ENCODE measurements at places on chromosomes 1 and 21.

DNA sequence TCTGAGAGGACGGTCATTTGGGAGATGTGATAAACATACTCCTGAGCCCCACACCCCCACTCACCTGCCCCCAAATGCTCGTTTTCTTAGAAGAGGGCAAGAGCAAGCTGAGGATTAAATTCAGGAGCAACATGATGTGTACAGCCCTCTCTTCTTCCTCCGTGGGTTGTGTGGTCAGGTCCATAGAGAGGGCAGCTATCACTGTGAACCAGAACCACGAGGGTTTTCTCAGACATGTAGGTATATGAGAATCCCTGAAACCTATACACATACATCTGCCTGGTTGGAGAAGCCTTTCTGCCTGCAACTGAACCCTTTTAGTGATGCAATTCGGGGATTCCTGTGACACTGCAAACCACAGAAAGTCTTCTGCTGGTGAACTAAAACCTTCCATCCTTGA, 38.9 kb downstream of the PGM1 start:
- no peak for DNase-seq

DNA sequence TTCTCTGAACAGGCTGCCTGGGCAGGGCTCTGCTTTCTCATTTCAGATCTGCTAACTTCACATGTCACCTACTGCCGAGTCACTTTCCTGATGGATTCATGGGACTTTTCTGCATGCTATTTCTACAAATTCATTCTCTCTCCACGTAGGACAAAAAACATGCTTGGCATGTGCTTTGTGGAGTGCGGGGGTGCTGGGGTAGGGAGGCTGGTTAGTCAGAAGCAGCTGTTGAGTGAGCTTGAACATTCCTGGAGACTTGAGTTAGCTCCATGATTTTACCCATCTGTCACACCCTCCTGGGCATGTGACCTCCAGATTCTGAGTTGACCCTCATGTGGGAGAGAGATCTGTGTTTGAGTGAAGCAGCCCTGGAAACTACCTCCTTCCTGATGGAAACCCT, 71.4 kb downstream of the UCK2 start:
- DNase-seq: no peak

GRCh38 chr1:175823406-175823805, 80.0 kb upstream of the TNR start:
- no peak for DNase-seq

DNA sequence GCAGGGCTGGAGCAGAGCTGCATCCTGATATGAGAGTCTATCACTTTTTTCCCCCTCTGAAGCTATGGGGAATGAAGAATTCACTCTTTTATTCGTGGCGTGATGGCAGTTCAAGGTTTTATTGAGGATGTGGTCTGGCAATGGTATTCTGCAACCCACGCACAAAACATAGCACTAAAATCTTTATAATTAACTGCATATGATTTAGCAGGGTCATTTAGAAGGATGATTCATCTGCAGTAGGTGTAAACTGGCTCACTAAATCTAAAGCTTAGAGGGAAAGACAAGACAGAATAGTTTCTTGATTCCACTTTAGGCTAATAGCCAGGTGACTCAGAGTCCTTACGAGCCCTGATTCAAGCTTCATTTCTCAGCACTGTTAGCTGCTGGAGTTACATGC, 25.0 kb upstream of the CHRM3 start:
- peak; percentile 67 for DNase-seq

DNA sequence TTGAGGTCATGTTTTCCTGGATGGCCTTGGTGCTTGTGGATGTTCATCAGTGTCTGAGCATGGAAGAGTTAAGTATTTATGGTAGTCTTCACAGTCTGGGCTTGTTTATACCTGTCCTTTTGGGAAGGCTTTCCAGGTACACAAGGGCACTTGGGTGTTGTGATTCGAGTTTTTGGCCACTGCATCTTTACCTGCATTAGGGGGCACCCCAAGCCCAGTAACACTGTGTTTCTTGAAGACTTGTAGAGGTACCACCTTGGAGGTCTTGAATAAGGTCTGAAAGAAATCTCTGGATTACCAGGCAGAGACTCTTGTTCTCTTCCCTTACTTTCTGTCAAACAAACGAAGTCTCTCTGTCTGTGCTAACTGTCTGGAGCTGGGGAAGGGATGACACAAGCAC, 34.4 kb upstream of the ROR1 start:
- DNase-seq: no peak

- DNase-seq: no peak
Measured at GRCh38 chr1:36752431-36752830, 269.7 kb upstream of the CSF3R start.

- DNase-seq: no peak
Measured at GRCh38 chr1:239786464-239786863, 305.2 kb upstream of the FMN2 start.

GRCh38 chr1:91791691-91792488, 94.1 kb downstream of the TGFBR3 start:
- DNase-seq: no peak

DNA sequence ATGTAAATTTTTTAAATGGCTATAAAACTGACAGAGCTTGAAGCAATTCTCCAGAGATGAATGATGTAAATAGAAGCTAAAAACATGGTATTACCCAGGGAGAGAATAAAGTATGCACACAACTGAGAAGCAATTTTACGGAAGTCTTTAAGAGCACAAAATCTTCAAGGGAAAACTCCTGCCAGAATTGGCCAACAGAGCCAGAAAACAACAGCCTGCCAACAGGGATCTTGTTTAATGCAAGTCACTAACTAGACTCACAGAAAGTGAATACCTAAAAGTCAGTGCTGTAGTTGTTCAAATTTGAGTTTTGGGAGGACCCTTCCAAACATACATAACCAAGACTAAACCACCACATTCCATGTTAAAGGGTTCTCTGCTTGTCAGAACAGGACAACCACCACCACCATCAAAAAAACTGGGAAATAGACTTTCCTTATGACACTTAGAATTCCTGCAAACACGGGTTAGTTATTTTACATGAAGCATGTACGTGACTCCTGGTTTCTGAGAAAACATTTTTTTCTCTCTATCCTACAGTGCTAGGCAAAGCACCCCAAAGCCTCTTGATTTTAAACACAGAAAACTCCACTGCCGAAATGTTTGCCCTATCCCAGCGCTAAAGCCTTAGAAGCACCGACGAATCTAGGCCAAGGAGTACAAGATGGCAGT, 1.6 kb downstream of the EPS15 start:
- DNase-seq: no peak

DNA sequence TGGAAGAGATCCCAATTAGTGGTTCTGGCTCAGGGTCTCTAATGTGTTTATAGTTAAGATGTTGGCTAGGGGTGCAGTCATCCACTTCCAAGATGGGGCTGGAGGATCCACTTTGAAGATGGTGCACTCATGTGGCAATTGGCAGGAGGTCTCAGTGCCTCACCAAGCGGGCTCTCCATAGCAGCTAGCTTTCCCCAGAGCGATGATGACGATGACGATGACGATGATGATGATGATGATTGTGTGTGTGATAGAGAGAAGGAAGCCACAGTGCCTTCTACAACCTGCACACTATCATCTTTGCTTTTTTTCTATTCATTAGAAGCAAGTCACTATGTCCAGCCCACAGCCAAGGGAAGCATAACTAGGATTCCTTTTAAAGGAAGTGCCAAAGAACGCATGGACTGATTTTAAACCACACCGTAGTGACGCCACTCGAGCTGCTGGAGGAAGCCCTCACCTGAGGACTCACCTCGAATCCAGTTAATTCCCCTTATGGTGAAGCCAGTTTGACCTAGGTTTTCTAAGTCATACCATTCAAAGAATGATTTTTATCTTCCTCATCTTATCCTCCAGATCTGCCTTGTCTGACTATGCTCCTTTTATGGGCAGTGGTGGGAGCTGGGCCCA, 49.4 kb downstream of the SRRM1 start:
- no peak for DNase-seq

- DNase-seq: no peak
Measured at GRCh38 chr1:100449477-100449876, 88.5 kb upstream of the GPR88 start.

DNA sequence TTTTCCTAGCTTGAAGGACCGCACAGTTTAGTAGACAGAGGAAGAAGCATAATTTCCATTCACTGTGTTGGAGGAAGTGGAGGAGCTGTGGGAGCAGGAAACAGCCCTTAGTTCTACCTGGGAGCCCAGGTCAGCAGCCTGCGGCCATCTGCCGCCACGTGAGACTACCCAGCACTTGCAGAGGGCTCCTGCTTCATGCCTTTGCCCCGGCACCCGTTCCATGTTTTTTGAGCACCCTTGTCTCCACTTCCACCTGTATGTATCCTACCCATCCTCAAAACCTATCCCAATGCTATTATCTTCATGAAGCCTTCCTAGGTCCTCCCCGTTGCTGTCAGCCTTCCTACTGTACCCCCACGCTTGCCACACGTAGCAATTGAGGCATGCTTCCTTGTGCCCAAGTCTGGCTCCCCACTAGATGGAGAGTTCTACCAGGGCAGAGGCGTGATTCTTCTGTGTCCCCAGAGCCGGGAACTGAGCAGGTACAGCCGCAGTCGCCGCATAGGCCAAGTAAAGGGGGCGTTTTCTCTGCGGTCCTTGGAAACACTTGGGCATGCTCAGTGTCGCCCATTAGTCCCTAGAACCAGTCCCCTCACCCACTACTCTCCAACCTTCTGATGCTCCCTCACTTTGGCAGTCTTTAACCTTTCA, 1.9 kb downstream of the SLC6A9 start:
- peak; percentile 23 for DNase-seq

DNA sequence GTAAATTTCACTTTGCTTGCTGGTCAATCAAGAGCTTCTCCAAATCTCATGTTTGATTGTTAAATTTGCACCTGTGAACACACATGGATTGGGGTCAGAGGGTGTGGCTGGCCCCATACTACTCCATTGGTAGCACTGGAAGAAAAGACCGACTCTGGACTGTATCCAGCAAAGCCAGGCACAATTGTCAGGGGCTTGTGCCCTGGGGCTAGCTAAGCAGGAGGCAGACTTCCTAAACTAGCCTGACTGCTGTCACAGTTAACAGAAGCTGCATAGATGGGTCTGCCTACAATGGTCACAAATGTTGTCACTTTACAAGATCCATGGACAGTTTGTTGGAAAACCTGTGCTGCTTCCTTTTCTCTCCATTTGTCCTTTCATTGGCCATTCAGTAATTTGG, 421.0 kb downstream of the DSCAM start:
- DNase-seq: no peak

DNA sequence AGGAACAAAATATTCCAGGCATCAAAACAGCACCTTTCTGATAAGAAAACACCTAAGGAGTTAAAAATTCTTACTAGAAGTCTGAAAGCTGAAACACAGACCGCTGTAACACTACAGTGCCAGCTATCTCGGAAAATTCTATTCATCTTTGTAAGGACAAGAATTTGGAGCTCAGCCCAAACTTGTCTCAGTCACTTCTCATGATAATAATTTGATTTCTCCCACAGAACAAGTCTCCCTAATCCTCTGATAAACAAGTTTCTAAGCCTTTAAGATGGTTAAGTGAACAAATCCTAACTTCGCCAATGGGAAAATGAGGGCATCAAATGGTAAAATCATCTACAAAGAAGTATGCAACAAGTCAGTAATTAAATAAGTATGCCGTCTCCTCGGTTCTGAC, 59.9 kb downstream of the SIPA1L2 start:
- peak; percentile 35 for DNase-seq

GRCh38 chr1:59444520-59444919, 147.6 kb downstream of the FGGY start:
- DNase-seq: no peak

- no peak for DNase-seq
Measured at GRCh38 chr1:41920658-41921057, 1.9 kb upstream of the HIVEP3 start.

DNA sequence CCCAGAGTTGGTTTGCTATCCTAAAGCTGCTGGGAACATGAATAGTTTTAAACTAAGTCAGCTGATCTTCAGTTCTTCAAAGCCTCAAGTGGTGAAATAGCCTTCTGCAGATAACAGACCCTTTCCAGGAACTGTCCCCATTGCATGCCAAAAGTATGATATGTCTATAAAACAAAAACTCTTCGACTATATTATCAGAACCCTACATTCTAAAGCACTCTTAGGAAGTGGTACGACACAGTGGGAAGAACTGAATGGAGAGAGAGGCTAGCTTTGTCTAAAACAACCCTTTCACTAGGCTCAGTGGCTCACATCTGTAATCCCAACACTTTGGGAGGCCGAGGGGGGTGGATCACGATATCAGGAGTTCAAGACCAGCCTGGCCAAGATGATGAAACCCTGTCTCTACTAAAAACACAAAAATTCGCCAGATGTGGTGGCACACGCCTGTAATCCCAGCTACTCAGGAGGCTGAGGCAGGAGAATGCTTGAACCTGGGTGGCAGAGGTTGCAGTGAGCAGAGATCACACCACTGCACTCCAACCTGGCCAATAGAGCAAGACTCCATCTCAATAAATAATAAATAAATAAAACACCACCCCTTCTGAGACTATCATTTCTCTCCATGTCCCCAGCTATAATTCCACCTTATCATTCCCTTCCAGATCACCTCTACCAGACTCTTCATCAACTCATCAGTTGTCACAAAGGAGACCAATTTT, 2.2 kb upstream of the FRRS1 start:
- no peak for DNase-seq

GRCh38 chr21:38376235-38376634, 119.4 kb downstream of the KCNJ15 start:
- no peak for DNase-seq

DNA sequence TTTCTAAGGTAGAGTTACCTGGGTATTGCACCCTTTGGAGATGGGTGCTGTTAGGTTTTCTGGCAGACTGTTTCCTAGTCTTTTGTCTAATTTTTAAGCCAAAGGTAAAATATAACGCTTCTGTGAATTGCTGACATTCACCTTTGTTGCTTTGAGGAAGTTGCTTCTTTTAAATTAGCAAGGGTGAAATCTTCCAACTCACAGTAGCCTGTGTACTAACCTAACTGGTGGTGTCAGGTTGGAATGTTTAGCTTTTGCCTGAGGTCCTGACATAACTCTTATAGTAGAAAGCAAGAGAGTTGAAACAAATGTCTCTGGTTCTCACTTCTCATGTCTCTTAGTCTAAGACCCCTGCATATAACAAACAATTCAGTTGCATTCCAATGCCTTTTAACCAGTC, 61.1 kb upstream of the LPGAT1 start:
- no peak for DNase-seq

All from COLO829 (cell line).